Stimulated activated CD8-positive, alpha-beta memory T cell treated with anti-CD3 and anti-CD28 coated beads, Interleukin-12 subunit alpha, Interleukin-12 subunit beta, amount 100 ng/mL, for 1 hour (primary cell): ENCODE measurements at places on chromosomes 7 and 10.

DNA sequence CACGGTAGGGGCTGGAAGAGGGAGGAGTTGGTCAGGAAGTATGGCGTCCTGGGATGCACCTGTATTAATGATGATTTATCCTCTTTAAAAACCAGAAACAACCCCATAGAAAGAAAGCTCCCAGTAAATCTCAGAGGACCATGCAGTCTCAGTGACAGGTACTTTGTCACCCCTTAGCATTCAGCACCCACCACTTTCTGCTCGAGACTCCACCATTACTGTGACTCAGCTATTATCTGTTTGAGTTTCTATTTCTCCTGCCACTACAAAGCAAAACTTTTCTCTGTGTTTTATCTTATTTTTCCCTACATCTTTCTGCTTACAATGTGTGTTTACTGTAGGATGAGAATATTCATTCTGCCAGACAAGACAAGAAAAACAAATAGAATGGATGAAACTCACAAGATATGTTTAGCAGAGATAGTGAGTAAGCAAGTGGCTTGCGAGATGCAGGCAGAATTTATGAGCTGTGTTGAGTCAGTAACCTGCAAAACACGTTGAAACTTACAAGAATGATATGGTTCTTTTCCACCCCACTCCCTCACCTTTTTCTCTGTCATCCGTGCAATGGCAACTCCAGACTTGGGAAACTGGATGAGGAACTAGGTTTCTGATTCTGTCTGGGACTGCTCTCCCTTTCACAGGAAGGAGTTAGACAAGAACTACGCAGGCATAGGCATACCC, 127.1 kb downstream of the AOAH start:
- DNase-seq = no peak

GRCh38 chr10:118458957-118459641, 117.0 kb upstream of the FAM204A start:
- DNase-seq = no peak

- no peak for DNase-seq
These were observed 267.9 kb downstream of the SUGCT start for GRCh38 chr7:40402661-40403060.

GRCh38 chr7:112770051-112770450, 20.1 kb downstream of the TMEM168 start:
- DNase-seq = no peak

DNA sequence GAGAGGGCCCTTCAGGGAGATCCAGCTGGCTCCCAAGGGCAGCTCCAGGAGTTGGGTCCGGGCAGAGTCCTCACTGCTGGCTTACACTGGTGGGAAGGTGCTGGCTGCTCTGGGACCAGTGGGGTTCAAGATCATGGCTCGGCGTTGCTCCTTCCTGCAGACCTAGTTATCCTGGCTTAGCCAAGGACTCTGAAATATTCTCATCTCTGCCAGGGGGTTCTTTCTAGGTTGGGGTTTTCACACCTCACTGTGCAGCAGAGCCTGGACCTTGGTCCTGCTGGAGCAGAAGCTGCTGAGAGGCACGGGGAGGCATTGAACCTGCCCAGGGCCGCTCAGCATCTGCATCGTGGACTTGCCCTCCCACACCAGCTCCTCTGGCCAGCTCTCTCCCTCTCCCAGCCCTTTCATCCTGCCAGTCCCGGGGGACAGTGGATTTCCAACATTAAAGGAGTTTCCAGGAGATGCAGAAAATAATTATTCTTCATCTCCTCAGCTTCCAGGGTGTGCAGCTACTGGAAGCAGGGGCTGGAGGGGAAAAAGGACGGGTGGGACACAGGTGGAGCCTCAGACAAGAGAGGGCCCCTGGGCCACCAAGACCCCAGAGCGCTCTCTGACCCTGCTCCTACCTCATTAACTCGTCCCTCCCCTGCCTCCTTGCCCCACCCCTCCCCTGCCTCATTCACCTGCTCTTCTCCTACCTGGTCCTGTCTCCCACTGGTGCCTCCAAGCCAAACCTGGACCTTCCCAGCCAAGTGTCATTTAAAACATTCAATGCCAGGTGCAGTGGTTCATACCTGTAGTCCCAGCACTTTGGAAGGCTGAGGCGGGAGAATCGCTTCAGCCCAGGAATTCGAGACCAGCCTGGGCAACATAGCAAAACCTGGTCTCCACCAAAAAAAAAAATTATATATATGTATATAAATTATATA, 42.5 kb downstream of the JAKMIP3 start:
- DNase-seq = no peak

DNA sequence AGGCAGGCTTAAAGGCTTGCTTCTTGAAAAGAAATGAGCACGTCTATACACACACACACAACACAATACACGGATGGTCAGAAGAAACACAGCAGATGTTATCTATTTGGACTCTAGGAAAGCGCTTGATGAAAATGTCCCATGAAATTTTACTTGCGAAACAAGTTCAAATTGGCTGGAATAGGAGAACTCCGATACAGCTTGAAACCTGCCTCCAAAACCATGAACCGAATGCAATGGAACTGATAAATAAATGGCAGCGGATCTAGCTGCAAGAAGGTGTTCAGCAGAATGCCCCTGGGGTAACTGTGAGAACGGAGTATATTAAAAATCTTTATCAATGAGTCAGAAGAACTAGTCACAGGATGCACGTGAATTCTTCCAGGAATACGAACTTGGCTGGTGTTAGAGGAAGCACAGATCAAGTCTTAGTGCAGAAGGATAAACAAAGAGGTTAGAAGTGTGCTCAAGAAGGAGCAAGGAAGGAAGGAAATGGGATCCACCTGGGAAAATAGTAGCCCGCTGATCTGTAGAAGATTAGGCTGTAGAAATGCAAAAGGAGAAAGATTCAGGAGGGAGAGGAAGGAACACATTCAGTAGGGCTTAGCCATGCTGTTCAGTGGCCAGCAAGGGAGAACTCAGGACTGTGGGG, 142.0 kb upstream of the PRKCQ start:
- no peak for DNase-seq

DNA sequence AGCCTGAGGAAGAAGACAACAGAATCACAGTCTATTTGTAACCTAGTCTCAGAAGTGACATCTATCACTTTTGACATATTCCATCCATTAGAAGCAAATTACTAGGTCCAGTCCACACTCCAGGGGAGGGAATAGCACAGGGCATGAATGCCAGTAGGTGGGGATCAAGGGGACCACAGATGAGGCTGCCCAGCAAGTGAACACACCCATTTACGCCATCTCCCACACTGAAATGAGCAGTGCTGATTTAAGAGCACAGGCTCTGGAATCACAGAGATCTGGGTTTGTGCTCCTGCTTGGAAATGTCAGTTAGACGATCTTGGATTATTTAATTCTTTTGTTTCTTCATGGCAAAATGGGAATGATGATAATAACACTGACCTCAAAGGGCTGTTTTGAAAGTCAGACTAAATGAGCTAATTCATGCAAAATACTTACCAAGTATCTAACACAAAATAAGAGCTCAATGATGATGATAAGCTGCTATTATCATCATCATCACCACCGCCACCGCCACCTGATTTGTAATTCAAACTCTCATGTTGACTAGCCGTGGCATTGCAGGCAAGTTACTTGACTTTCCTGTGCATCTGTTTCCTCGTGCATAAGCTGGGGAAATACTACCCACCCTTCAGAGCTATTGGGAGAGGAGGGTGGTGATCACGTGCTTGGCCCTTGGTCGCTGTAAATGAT, 138.9 kb upstream of the KLF14 start:
- no peak for DNase-seq

- DNase-seq = no peak
These were observed 337.9 kb upstream of the SORCS1 start for GRCh38 chr10:107502229-107502985.

DNA sequence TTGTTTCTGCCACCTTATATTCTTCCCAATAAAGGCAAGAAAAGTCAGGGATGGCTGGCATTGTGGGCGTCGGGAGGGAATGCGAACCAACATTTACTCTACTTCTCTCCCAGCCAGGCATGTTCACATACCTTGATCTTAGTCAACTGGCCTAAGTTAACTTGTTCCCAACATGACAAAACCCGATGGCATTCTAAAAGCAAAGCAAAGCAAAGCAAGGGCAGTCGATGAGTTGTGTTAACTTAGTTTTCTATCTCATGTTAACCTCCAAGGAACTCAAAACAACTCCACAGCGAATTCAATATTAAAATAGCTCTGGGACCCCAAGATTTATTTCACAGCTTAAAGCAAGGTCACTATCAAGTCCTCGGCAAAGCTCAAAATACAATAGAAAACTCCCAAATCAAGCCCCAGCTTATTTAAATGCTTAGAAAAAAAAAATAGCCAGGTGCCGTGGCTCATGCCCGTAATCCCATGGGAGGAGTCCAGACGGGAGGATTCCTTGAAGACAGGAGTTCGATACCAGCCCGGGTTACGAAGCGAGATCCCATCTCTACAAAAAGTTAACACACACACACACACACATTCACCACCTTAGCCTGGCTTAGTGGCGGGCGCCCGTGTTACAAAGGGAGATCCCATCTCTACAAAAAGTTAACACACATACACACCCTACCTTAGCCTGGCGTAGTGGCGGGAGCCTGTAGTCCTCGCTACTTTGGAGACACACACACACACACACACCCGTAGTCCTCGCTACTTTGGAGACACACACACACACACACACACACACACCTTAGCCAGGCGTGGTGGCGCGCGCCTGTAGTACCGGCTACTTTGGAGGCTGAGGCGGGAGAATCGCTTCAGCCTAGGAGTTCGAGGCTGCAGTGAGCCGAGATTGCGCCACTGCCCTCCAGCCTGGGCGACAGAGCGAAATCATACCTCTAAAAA, 901 bp upstream of the CCNY start:
- DNase-seq = no peak

GRCh38 chr7:90892213-90892612, 296.1 kb downstream of the CDK14 start:
- no peak for DNase-seq
